ENCODE measurements at places on chromosomes 2 and 18.

DNA sequence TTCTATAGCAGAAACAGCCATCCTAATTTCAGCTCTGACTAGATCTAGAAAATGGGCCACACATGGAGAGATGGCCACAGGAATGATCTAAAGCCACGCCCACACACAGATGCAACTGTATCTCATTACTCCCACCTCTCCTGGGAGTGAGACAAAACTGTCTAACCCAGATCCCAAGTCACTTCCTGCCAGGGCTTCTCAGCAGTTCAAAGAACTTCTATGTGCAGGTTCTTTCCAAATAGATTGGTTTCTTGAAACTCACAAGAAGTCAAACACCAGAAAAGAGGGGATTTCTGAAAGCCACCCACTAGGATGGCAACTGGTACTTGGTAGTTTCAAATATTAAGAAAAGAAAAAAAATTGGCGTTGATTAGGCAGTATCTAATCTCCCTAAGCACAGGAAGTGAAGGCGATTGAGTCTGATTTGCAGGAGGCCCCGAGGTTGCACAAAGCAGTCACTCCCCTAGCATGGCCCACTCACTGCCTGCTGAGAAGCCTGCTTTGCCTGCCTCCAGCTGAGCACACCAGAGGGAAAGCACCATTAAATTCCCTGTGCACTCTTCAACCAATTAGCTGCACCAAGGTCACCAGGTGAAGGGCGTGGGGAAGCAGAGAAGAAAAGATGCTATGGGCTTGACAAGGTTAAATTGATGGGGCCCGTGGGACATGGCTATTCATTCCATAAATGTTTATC, 51.1 kb downstream of the PAPOLG start:
- DNase-seq, result peak; percentile 65

- DNase-seq, result no peak
These were observed 286.0 kb downstream of the ZEB2 start for GRCh38 chr2:144233733-144234541.

- DNase-seq, result no peak
These were observed 76.1 kb downstream of the CABYR start for GRCh38 chr18:24214913-24215312.

- no peak for DNase-seq
These were observed 40.2 kb upstream of the UBXN4 start for GRCh38 chr2:135701442-135701841.

GRCh38 chr2:138654146-138654545, 126.0 kb downstream of the NXPH2 start:
- no peak for DNase-seq

- peak; percentile 13 for DNase-seq
These were observed 104.4 kb downstream of the RGPD3 start for GRCh38 chr2:106363791-106364190.

DNA sequence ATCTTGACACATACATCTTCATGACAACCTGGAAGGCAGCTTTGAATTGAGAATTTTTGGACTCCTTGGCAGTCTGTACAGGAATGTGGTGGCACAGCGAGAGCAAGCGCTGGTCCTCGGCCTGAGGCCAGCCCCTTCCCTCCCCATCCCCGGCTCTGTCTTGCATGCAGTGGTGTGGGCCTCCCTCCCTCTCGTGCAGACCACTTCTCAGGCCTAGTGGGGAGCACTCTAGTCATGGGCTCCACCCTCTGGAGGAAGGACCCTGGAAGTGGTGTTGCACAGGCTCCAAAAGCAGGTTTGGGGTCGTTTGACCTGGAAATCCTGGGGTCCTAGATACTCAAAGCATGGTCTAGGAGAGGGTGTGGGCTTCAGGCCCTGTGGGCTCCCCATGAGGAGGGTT, 32.3 kb downstream of the ADCYAP1 start:
- no peak for DNase-seq

- DNase-seq, result peak; percentile 38
These were observed 22.6 kb downstream of the MAIP1 start for GRCh38 chr2:199977984-199978415.

DNA sequence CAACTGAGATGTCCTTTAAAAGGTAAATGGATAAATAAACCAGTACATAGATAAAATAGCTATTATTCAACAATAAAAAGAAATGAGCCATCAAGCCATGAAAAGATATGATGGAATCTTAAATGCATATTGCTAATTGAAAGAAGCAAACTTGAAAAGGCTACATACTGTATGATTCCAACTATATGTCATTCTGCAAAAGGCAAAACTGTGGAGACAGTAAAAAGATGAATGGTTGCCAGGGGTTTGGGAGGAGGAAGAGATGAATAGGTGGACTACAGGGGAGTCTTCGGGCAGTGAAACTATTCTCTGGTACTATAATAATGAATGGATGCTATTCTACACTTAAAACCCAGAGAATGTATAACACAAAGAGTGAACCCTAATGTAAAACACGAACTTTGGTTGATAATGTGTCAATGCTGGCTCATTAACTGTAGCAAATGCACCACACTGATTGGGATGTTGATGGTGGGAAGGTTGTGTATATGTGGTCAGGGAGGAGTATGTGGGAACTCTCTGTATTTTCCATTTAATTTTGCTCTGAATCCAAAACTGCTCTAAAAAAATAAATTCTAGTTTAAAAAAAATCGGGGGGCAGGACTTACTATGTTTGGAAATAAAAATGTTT, 73.7 kb upstream of the MYCN start:
- DNase-seq, result no peak

GRCh38 chr2:69483696-69484095, 46.5 kb upstream of the NFU1 start:
- DNase-seq, result no peak

DNA sequence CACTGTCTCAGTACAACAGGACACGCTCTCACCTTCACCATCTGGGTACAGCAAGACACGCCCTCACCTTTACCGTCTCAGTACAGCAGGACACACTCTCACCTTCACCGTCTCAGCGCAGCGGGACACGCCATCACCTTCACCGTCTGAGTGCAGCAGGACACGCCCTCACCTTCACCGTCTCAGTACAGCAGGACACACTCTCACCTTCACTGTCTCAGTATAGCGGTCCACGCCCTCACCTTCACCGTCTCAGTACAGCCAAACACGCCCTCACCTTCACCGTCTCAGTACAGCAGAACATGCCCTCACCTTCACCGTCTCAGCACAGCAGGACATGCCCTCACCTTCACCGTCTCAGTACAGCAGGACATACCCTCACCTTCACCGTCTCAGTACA, 109.9 kb upstream of the CTDP1 start:
- no peak for DNase-seq
